ENCODE measurements at places on chromosomes 1 and 21.

DNA sequence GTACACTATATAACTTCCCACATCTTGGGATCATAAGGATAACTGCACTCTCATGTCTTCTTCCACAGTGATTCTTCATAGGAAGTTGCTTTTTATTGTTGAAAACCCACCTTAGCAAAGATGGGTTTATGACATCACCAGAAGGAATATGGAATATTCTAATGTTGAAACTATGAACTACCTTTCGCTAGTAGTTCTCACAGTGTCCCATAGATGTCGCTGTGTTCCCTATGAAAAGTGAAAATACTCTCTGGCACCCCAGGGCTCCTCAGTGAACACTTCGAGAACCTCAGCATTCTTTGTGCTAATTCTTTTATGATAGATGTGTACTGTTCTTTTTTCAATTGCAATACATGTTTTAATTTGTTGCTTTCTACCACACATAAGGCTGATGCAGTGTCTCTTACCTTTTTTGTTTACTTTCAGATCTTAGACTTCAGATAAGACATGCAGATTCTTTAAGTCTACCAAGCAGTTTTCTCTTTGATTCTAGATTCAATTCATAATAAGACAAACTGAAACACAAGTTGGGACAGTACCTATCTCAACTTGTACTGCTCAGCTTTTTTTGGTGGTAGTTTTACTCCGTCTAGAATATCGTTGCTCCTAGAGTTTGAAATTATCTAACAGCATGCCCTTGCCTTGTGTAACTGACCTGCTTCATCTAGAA, 90.8 kb downstream of the GTF2B start:
- DNase-seq: no peak

GRCh38 chr21:18053151-18053550, 191.5 kb upstream of the CHODL start:
- no peak for DNase-seq

DNA sequence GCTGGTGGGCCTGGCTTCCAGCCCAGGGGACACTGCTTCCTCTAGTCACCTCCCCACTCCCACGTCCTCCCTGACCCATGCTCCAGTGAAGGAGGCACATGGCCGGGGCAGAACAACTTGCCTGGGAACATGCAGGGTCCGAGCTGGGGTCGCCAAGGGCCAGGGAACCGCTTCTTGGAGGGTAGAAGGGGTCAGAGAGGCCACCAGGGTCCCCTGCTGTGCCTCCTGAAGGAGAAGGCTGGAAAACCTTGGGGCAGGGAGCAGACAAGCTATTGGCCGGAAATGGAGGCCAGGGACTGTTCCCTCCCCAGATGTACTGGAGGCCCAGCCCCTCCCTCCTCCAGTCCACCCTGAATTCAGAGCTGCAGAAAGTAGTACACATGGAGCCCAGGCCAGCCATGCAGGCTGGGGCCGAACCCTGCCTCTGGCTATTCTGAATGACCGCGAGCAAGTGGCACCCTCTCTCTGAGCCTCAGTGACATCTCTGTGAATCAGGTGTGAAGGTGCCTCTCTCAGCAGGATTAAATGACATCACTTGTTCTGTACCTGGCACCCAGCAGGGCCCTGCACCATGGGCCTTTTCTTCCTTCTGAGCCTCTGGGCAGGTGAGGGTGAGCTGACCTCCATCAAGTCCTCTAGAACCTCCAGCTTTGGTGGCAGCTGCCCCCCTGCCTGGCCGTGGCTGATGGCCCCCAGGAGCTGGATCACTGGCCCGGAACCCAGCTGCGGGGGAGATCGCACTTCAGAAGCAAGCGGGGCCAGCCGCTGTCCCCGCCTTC, 15.7 kb downstream of the SPOCD1 start:
- DNase-seq: no peak

DNA sequence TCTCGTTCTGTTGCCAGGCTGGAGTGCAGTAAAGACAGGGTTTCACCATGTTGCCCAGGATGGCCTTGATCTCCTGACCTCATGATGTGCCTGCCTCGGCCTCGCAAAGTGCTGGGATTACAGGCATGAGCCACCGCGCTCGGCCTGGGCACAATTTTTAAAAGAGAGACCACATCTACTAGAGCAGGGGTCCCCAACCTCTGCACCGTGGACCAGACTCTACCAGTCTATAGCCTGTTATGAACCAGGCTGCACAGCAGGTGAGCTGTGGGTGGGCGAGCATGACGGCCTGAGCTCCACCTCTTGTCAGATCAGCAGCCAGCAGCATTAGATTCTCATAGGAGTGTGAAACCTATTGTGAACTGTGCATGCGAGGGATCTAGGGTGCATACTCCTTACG, 20.8 kb downstream of the TNNT2 start:
- no peak for DNase-seq

- DNase-seq: no peak
Measured at GRCh38 chr21:31973402-31973944, 100.7 kb downstream of the HUNK start.

- DNase-seq: no peak
Measured at GRCh38 chr21:33063907-33064622, 5.9 kb upstream of the OLIG1 start.

DNA sequence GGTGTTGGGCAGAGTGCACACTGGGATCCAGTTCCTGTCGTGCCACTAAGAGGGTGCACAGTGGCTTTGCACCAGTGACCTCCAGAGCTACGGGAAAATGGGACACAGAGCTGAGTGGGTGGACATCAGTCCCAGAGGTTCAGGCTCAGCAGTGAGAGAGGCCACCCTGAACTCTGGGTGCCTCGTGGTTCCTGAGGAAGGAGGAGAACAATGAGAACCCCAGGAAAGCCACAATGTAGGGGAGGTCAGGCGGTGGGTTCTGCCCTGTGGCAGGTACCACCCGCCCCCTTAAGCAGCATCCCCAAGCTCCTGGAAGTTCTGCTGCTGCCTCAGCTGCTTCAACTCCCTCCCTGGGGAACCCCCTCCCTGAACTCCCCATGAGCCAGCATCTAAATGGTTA, 112.2 kb downstream of the GRIK3 start:
- DNase-seq: no peak

DNA sequence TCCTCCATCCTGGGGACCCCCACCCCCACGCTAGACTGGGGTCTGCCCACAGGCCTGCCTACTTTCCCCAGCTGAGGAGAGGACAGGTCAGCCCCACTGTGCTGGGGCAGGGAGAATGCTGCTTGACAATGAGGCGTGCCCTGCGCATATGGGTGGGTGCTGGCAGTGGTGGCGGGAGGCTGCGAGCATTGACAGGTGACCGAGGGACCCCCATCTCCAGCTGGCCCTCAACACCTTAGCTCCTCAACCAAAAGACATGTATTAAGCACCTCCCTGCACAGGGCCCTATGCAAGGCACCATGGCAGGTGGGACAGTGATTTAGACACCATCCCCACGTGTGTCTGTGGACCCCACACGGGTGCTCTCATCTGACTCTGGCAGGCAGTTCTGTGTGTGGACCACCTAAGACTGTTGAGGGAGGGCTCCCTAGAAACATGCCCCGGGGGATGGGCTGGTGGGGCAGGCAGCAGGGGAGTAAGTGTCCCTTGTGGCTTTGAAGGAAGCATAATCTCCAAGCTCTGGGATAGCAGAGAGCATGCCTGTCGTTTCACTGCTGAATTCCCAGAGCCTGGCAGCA, 18.4 kb upstream of the ALX3 start:
- DNase-seq: no peak

DNA sequence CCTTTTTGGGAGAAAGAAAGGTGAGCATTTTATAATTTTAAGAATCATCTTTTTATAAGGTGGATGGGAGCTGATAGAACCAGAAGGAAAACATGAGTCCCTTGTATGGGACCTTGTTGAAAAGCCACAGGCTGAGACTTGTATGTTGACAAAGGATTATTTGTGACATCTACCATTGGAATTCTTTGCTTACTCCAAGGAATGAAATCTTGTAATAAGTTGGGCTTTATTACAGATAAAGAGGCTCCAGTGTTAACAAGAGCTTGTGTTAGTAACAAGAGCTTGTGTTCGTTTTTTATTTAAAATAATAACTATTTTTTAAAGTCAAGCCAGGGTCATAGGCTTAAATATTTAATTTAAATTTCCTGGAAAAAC, 201.1 kb upstream of the CHRM3 start:
- DNase-seq: no peak

GRCh38 chr1:33848205-33848937, 15.5 kb upstream of the HMGB4 start:
- no peak for DNase-seq

DNA sequence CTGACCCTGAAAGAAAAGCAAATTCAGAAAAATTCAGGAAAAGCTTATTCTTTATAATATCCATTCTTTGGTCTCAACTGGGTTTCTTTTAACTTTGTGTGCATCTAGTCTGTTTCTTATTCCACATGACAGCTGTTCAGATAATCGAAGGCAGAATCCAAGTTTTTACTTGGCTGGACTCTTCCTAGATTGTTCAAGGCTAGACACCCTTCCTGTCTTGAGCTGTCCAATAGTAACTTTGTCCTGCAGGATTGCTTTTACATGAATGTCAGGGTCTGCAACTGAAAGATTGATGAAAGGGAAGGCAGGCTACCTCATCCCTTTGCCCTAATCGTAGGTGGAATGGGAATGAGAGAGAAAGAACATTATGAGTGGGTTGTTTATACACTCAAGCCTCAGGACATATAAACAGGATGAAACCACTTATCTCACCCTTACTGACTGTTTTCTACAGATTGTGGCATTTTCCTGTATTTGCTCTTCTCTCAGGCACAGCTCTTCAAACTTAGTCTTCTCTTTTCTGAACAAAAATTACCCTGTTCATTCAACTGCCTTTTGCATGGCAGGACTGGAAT, 76.9 kb downstream of the LEPR start:
- DNase-seq: no peak

- DNase-seq: no peak
Measured at GRCh38 chr1:153617663-153618062, 1.5 kb upstream of the S100A14 start.

DNA sequence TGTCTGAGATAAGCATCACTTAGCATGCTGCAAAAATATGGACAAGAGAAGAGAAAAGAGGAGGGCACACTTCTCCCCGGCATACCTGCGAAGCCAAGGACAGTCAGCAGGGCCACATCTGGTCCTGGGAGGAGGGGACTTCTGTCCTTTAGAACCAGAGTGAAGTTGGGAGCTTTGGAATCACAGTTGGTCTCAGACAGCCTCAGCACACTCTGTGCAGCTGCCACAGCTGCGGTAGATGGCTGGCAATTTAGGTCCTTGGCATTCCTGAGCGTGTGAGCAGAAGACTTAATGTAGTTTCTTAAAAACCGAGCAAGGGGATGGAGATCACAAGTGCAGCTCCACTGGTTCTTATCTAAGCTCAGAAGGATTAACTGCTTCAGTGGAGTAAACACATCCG, 32.3 kb downstream of the LRRC53 start:
- DNase-seq: no peak

DNA sequence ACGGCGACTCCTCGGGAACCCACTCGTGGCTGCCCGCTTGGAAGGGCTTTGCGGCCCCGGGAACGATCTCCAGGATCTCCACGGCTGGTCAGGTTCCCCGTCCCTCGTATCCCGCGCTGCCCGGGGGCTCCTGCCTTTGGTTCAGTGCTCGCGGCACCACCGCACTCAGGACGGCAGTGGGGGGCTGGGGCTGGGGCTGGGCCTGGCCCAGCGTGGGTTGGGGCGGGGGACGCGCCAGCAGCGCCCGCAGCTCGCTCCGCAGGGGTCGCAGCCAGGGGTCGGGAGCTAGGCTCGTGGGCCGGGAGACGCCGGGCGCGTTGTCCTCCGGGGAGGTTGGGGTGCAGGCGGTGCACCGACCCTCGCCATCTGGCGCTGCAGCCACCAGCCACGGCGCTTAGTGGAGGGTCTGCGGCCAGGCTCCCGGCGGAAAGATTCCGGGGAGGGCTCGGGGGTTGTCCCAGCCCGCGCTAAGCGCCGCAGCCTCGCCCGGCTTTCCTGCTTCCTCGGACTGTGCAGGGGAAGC, 8.9 kb downstream of the SIM2 start:
- DNase-seq: no peak

DNA sequence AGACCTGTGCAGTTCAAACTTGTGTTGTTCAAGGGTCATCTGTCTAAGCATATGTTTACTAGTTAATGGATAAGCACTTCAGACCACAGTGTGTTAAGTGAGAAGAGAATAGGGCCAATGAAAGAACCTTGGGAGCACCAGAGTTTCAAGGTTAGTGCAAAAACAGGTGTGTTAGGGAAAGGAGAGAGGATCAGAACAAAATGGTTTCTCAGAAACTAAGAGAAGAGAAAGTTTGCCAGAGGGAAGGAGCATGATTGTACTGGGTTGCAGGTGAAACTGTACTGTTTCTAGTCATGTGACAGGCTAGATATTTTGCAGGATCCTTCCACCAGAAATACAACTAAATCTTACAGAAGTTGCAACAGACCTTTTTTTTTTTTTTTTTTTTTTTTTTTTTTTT, 23.3 kb downstream of the RPRD2 start:
- DNase-seq: no peak

DNA sequence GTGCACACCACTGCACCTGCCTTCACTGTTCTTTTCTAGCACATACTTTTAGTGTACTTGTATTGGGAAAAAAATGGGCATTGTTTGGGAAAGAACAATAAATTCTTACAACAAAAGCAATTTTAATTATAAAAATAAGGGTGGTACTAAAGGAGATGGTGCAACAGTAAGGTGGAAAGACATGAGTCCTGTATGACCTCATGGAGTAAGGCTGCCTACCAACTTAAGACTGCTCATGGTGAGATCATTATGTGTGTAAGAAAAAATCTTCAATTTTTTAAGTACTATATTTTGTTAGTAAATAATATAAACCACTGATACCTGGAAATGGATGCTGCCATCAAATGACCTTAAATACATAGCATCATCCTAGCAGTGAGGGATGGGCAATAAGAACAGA, 29.6 kb upstream of the PHGDH start:
- no peak for DNase-seq

- no peak for DNase-seq
Measured at GRCh38 chr21:28226563-28226962, 766.1 kb downstream of the LTN1 start.

GRCh38 chr1:234479866-234480265, 887 bp upstream of the TARBP1 start:
- DNase-seq: no peak

DNA sequence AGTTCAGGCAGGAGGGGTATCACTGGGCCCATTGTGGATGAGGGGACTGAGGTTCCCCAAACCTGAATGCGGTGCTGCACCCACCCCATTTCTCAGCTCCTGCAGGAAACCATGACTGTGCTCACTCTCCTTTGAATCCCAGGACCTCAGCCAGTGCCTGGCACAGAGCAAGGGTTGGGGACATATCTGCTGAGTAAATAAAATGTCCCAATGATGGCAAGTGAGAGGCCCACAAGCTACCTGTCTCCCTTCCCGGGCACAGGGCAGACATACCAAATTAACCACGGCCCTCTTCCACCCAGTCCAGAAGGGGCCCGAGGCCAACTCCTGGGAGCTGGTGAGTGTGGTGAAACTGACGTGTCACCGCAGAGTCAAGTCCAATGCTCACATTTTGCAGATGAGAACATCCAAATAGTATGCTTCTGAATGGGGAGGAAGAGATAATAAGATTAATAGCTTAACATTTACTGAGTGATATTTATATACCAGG, 97.6 kb downstream of the EPHB2 start:
- no peak for DNase-seq

GRCh38 chr1:40926441-40926840, 53.1 kb upstream of the CTPS1 start:
- no peak for DNase-seq

GRCh38 chr1:228794810-228795209, 59.5 kb downstream of the RHOU start:
- no peak for DNase-seq
